Right ventricle myocardium superior (tissue), 1 donor: ENCODE measurements at places on chromosomes 2 and 18. TPM values are rescaled to one million over a fixed set of nuclear protein-coding genes. Genes with fewer than 3 reads are reported as not detected.

Gene RRM2
- 1.9 TPM for total RNA-seq

Gene MCEE
- total RNA-seq = 38.3 TPM

Gene LCT
- total RNA-seq = not detected

Gene PTPRN
- total RNA-seq = not detected

GRCh38 chr18:61889541-61889940 is 3.3 kb downstream of the RNF152 start:
- no peak for DNase-seq

DNA sequence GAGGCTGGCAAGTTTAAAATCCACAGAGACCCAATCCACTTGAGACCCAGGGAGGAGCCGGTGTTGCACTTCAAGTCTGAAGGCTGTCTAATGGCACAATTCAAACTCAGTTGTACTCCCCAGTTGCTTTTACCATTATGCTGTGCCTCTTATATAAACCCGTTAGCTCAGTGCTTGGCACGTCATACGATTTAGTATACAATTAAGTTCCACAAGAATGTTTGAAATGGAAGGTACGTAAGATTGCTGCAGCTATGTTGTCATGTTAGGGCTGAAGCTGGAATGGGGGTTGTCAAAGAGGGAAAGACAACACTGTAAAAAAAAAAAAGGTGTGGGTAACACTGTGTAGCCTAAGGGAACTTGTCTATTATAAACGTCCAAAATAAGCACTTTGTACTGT is 30.2 kb downstream of the LIMS1 start:
- DNase-seq = no peak

- no peak for DNase-seq
Observed at GRCh38 chr2:197251576-197251975, 59.0 kb downstream of the ANKRD44 start.

GRCh38 chr2:66435963-66436362 is 1.0 kb downstream of the MEIS1 start:
- DNase-seq = no peak

- DNase-seq = no peak
Observed at GRCh38 chr2:167028503-167028902, 140.2 kb downstream of the XIRP2 start.

DNA sequence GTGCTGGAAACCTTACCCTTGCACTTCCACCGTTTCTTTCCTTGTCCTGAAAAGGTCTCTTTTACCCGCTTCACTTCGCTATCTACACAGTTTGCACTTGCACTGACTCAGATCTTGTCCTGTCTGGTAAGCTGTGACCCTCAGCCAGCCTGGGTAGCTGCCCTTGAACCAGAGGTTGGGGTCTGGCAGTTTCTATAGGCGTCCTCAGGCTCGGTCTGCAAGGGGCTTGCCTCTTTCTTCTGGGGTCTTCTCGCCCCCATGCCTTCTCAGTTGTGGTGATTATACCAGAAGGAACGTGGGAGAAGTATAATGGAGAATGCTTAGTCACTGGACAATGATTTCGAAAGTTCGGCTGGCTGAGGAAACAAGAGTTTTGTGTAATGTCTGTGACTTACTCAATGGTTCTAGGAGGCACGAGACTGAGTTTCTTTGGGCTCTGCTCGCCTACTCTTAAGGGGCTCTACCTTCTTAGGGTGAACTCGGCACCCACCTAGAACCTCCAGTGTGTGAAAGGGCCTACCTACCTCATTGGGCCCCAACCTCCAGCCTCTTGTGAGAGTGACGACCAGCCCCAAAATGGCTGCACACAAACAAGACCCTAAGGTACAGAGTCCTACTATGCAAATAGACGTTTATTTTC is 6.9 kb upstream of the STAT1 start:
- no peak for DNase-seq

GRCh38 chr18:60421356-60422118 is 49.0 kb upstream of the MC4R start:
- no peak for DNase-seq

DNA sequence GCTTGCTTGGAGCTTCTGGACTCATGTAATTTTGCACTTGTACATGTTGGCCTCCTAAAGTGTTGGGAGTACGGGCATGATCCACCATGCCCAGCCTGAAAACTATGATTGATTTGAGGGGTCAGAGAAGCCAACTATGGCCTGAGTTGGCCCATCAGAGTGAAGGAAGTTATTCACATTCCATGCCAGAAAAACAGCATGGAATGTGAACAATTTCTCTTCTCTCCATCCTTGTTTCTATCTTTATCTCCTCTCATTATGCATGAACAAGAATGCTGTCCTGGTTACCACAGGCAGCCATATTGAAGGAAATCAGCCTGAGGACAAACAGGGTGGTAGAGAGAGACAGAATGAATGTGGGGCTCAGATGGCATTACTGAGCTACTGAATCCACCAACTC is 3.5 kb upstream of the CD226 start:
- no peak for DNase-seq

GRCh38 chr18:54712306-54712705 is 116.0 kb upstream of the RAB27B start:
- no peak for DNase-seq

DNA sequence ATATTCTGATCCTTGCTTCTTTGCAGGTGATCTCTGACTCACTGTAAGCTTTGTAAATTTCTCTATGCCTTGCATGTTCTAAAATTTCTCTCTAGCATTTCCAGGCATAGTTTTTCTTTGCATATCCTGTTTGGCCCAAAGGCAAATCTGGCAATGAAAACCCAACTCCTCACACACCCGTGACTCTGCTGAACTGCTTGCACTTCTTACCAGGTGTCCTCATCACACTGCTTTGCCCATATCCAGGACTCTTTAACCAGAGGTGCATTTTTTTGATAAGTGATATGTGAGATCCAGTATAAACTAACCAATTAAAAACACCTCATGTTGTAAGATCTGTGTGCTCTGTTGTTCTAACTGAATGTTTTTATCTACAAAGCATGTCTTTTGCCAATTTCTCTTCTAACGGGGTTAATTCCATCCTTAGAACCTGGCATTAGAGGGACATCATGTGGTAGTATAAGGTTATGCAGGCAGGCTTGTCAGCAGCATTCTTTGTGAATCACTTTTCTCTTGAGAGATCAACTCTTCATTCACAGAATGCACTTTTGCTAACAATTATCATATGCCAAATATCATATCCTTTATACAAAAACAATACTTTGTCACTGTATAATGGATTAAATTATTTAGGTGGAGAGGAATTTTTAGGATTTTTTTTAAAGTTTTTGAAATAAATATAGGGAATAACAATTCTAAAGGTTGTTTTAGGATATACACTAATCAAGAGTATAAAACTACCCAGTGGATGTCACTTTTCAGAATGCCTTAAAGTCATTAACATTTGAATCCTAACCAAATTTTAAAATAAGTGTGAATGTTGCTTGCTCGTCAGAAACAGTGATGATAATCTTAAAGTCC is 20.8 kb upstream of the TMX3 start:
- DNase-seq = no peak

DNA sequence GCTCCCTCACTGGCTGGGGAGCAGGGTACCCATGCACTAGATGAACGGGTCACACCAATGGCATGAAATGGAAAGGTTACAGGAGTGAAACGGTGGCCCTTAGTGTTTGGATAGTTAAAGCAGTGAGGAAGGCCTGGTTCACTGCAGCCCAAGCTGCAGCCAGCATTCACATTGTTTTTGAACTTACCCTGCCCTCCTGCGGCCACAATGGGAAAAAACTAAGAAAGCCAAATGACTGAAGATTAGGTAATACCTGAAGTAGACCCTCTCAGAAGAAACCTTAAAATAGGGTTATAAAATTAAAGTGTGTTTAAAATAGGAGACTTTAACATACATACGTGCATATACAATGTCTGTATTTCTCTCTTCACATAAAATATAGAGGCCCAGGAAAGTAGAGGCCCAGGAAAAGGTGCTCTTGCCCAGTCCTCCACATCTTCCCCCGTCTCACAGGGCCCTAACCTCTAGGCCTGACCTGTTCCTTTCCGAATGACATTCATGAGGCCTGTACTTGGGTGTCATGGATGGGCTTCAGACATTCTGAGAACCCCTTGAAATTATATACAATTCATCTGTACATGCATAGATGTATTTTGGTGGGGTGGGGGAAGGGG is 33.3 kb downstream of the DOK1 start:
- peak; percentile 52 for DNase-seq

- no peak for DNase-seq
Observed at GRCh38 chr18:35189510-35189909, 51.3 kb upstream of the ZNF397 start.

GRCh38 chr2:24816884-24817283 is 23.7 kb downstream of the CENPO start:
- no peak for DNase-seq

- no peak for DNase-seq
Observed at GRCh38 chr18:52596748-52597435, 256.9 kb downstream of the DCC start.
